Cerebellar cortex (tissue), 1 donor: ENCODE measurements at places on chromosomes 5 and 9.

GRCh38 chr9:126457175-126457547 is 130.5 kb downstream of the MVB12B start:
- no peak for DNase-seq

GRCh38 chr5:93665648-93666047 is 75.8 kb downstream of the POU5F2 start:
- DNase-seq: no peak

GRCh38 chr5:72661405-72661804 is 154.2 kb upstream of the ZNF366 start:
- no peak for DNase-seq

GRCh38 chr5:169374761-169375160 is 73.8 kb upstream of the SLIT3 start:
- no peak for DNase-seq

- no peak for DNase-seq
Measured at GRCh38 chr9:100125910-100126309, 26.9 kb downstream of the INVS start.
